ENCODE measurements at places on chromosomes 3 and 15. TPM values are rescaled to one million over a fixed set of nuclear protein-coding genes. Genes with fewer than 3 reads are reported as not detected.

DNA sequence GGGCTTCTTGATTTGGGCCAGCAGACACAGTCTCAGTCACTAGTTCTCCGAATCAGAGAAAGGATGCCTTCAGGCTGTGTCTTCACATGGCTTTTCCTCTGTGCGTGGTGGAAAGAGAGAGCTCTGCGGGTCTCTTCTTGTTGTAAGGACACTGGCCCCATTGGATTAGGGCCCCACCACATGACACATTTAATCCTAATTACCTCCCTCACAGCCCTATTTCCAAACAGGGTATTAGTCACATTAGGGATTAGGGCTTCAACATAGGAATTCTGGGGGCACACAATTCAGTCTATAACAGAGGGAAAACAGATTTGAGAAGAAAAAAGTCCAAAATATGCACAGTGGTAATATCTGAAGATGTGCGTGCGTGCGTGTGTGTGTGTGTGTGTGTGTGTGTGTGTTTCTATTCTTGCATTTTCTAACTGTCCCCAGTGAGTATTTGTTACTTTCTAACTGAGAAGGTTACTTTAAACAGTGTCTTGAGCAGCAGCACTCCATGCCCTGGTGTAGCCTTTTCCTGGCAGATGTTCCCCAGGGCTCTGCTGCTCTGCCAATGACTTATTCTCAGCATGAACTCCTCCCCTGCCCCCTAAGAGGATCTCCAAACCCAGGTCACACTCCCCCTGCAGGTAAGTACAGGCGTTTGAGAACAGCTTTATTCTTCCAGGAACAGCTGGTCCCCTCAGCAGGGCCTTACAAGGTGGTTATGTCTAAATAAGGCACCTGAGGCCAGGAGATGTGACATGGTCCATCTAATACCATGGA, 72.9 kb downstream of the RPL39L start:
- DNase-seq: peak; percentile 7

DNA sequence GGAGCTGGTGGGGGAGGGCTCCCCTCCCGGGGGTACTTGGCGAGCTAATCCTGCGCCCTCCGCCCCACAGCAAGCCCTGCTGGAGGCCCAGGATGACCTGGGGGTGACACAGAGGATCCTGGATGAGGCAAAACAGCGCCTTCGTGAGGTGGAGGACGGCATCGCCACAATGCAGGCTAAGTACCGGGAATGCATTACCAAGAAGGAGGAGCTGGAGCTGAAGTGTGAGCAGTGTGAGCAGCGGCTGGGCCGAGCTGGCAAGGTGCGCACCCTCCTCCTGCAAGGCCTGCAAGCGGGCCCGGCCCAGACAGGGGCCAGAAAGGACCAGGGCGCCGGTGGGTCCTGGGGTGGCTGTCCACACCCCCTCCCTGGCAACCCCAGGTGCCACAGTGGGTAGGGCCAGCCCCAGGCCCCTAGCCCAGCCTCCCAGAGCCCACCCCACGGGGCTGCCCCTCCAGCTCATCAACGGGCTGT, 56.5 kb downstream of the SEMA3G start:
- DNase-seq: no peak

GRCh38 chr15:66803182-66803729, 101.2 kb downstream of the SMAD6 start:
- peak; percentile 82 for DNase-seq

- no peak for DNase-seq
Measured at GRCh38 chr15:31609258-31609681, 282.6 kb downstream of the KLF13 start.

- no peak for DNase-seq
Measured at GRCh38 chr3:107990926-107991325, 99.9 kb downstream of the CD47 start.

DNA sequence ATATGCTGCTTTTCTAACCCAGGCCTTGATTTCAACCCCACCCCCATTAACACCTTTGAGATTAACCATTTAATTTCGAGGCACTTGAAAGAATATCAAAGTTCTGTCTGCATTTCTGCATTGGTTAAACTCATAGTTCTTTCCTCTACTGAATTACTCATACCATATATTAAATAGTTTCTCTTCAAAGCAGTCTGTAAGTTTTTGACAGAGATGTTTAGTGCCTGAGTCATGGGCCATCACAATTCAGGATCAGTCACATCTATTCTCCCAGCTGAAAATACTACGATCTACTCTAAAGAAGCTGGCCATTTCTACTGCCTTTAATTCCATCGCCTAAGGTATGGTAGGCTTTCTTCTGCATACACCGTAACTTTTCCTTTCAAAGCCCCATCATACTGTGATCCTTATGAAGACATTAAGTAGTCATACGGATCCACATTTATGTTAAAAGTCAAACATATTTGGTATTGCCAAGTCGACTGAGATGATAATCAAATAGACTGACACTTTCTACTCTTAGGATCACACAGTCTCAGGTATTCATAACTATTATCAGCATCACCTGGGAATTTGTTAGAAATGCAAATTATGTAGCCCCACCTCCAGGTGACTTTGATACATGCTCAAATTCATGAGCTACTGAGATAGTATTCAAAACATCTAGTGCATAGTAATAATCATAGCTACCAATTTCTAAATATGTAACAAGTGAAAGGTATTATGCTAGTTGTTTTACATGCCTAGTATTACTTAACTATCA, 489.4 kb upstream of the IL12A start:
- DNase-seq: no peak

GRCh38 chr3:12643010-12643380, 20.9 kb downstream of the RAF1 start:
- no peak for DNase-seq

DNA sequence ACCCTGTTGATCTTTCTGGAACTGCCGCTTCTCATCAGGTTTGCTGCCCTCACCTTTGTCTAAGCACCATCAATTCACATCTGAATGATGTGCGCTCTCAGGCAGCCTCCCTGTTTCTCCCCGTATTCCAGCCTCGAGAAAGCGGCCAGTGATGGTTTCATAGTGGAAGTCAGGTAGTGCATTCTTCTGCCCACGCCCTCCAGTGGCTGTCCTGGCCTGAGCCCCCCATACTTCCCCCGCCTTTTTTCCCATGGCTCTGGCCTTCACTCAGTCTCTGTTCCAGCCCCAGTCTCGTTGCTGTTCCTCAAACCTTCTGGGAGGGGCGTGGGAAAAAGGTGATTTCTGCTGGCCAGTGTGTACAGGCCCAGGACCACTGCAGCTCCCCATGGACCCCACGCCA, 101.3 kb downstream of the ASB7 start:
- no peak for DNase-seq

- DNase-seq: no peak
Measured at GRCh38 chr15:89023311-89023961, 64.8 kb upstream of the ABHD2 start.

- no peak for DNase-seq
Measured at GRCh38 chr3:133271042-133271441, 128.8 kb upstream of the BFSP2 start.

DNA sequence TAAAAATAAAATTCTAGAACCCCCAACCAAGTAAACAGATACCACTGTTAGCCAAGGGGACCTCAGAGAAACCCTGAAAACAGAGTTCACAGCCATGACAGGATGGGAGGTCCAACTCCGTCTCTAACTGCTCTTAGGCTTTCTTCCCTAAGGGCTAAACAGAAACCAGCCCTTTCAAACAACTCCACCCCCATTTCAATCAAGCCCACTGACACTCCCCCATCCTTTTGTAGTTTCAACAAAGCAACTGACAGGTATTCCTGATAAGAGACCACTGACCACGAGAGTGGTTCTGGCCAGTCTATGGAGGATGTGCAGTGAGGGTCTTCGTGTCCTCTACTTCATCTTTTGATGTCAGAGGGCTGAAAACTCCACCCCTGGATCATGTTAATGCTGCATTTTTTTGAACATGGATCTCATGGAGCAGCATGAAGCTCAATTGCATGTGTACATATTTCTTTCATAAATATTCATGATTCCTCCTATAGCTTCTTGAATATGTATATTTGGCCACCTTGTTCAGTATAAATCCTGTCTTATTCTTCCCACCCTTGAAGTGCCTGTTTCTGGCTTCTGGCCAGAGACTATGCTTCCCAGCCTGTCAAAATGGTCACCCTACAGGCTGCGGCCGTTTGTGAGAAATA, 222.6 kb downstream of the OSBPL10 start:
- DNase-seq: no peak

DNA sequence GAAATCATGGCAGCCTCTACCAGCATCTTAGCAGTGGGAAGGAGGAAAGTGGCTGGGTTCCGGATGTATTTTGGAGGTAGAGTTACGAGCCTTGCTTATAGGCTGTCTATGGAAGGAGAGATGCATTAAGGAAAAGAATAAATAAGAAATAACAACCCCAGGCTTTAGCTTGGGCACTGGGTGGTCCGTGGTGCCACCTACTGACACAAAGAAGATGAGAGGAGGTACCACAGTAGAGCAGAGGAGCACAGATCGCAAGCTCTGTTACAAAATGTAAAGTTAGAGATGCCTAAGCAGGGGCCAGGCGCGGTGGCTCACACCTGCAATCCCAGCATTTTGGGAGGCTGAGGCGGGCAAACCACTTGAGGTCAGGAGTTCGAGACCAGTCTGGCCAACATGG, 74.8 kb downstream of the TMEM39A start:
- DNase-seq: no peak

DNA sequence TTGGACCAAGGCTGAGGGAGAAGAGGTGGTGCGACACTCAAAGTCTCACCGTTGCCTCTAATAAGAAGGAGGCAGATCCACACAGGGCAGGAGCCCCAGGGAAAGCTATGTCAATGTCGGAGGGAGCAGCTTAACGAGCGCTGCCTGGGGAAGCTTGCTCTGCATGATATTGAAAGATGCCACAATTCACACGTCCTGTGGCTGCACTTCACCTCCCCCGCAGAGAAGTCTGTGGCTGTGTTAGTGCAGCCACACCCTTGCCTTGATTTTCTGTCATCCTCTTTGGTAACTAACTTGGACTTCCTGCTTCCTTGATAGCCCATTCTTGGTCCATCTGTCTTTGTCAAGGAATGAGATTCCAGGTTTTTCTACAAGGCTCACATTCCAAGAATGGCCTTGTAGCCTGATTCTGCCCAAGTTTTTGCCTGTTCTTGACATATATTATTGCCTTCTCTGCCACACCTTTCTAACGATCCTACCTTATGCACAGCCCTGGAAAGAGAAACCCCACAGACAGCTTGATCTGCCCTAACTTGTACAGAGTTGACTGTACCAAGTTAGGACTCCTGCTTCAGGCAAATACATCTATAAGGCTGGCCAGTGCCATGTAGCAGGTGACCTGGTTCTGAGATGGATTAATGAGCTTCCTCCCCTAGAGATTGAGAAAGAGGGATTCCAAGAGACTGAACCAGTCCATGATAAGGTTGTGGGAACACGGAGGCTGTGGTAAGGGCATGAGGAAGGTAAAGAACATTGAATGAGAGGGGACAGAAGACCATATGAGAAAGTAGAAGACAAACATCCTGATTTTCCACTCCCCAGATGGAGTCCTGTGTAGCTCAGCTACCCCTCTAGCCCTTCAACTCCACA, 153.0 kb upstream of the WNT5A start:
- no peak for DNase-seq

- DNase-seq: no peak
Measured at GRCh38 chr3:196012481-196012880, 69.4 kb downstream of the TFRC start.

DNA sequence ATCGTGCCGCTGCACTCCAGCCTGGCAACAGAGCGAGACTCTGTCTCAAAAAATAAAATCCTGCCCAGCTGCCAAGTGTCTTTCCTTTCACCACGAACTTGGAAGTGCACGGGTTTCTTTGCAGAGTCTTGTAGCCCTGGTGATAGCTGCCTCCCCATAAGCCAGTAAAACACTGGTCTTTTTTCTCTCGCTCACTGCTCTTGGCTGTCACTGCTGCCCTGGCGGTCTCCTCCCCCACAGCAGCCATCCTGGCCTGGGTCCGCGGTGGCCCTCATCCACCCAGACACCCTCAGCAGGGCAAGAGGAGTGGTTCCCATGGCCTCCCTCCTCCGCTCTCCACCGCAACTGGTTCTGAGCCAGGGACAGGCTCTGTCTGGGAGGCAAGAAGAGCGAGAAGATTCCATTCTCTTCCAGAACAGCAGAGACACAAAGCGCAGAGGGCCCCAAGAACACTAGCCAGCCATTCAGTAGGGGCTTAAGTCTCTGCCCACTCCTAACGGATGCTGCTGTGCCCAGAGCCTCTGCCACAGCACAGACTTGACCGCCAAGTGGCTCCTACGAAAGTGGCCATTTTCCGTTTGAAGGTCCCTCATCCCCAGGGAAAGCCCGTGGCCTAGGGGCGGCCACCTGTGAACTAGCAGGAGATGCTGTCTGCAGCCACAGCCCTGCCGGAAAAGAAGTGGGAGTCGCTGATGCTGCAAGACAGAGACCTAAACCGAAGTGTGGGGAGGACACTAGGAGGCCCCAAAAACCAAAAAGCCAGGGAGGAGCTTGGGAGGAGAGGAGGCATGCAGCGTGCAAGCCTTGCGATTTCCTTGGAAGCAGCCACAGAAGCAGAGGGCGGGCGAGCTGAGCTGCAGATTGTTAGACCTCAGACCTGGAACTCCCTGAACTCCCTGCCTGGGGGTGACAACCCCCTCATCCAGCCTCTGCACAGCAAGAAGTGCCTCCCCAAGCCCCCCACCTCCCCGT, 44.1 kb downstream of the KLHL25 start:
- DNase-seq: peak; percentile 55

DNA sequence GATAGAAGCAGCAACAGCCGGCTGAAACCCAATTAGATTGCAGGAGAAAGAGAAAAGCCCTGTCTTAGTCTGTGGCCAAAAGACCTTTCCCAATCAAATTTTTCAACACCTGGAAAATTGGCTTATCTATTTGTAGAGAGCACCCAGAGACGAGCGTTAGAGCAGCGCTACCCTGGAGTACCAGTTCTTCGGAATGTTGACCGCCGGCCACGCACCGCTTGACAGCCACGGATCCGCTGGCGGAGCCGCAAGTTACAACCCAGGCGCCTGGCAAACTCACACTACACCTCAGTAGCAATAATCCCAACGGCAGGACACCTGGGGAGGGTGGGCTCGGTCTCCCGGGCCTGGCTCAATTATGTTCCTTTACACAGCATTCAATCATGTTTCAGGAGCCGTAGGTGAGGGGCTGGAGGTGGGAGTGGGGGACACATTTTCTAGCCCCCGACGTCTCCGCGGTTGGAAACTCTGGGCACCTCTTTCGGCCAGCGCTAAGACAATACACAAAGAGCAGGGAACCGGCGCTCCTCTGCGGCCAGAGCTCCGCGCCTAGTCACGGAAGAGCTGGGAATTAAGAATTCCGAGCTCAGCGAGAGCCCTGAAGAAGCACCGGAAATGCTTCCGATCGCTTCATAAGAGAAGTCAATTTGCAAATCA, 1.2 kb downstream of the MB21D2 start:
- DNase-seq: no peak

- DNase-seq: no peak
Measured at GRCh38 chr15:30001602-30002001, 81.2 kb upstream of the GOLGA8J start.

Gene CKMT1A
- 7.1 TPM for total RNA-seq

Data from skin of body (tissue), 3 donors.